ENCODE measurements at places on chromosomes 2 and 18.

DNA sequence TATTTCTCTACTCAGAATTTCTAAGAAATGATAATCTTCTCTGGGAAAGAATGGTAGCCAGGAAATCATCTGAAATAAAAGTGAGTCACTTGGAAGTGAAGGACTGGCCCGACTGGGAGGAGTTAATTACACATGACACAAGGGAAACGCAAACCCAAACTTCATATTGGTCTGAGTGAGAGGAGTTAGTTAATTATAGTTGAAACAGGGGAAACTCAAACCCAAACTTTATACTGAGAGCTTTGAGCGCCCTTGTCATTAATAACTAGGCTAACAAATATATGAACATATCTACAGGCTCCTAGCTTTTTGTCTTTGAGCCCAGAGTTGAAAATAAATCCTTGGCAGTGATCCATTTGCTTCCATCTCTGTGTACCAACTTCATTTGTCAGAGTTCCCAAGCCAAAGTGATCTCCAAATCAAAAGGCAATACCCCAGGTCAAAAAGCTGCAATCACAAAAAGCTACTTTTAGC is 187.8 kb upstream of the COL3A1 start:
- no peak for DNase-seq

DNA sequence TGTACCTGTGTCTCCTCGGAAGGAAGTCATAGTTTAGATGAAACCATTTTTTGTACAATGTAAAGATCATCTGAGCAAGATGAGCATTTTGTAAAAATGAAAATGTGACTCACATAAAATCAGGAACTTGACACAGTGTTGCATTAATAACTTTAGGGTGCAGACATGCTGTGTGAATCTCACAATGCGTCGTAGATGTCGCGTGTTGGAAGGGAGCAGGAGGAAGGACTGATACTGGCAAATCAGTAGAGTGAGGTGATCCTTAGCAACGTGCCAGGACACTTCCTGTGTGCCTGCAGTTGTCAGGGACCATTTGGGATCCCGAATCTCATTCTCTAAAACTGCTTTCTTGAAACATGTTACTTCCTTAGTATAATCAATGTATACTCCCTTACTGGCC is 103.1 kb downstream of the SH3BP4 start:
- DNase-seq = no peak

DNA sequence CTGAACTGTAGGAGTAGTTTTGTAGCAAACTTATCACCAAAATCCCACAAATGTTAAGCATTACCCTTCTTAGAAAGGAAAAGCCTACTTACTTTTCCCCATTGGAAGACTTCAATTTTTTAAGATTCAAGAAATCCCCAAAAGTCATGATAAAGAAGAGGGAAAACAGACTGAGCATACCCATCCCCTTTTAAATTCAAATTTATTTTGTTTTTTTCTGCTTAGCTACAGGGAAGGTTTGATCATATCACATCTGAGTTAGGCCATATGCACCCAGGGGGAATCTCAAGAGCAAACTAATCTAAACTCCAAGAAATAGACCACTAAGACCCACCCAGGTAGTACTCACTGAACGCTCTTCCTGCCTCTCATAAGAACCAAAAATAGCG is 174.6 kb downstream of the TGIF1 start:
- no peak for DNase-seq

DNA sequence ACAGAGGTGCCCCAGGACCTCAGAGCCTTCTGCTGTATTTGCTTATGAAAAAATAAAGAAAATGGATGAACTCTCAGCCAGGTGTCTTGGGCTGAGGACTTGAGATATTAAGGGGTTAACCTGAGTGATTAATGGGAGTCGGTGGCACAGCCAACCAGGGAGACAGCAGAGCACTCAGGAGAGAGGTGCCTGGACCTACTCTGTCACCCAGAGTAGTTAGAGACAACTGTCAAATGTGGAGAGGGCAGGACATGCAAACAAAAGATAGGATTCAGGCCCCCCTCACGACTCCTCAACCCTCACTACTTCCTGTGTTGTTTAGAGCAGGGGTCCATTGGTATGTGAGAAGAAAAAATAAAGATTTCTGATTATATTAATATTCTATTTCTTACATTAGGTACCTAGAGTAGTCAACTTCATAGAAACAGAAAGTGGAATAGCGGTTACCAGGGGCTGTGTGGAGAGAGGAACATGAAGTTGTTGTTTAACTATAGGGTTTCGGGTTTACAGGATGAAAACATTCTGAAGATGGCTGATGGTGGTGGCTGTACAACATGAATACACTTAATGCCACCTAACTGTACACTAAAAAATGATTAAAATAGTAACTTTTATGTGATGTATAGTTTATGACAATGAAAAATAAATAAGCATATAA is 28.6 kb upstream of the CETN1 start:
- no peak for DNase-seq

DNA sequence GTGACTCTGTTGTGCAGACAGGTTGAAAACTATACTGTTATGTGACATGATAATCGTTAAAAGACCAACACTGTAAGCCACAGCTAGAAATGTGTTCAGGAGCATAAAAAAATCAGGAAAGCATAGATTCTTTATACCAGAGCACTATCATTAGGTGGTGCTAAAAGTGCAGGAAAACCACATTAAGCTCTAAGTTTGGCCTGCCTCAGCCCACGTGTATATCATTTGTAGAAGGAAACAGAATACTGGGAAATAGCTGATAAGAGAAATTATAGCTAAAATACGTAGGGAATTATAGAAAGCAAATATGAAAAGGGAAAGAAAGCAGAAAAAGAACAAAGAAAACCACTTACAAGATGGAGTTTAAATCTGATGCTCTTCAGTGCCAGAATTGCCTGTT is 26.5 kb upstream of the C2orf74 start:
- DNase-seq = no peak

DNA sequence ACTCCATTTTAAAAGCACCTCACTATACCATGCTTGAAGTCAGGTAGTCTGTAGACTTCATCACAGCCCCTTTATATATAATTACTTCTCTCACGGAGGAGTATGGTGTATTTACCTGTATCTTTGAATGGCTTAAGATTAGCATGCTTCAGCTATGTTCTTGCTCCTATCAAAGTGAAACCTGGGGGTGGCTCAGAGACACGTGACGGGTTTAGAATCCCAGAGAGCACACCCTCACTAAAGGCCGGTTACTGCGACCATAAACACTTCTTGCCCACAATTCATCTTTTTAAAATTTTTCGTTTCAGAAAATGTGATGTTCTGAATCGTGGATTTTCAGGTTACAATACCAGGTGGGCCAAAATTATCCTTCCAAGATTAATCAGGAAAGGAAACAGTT is 3.6 kb downstream of the IAH1 start:
- DNase-seq = no peak

GRCh38 chr18:6929370-6930102 is 188.1 kb downstream of the LAMA1 start:
- no peak for DNase-seq

DNA sequence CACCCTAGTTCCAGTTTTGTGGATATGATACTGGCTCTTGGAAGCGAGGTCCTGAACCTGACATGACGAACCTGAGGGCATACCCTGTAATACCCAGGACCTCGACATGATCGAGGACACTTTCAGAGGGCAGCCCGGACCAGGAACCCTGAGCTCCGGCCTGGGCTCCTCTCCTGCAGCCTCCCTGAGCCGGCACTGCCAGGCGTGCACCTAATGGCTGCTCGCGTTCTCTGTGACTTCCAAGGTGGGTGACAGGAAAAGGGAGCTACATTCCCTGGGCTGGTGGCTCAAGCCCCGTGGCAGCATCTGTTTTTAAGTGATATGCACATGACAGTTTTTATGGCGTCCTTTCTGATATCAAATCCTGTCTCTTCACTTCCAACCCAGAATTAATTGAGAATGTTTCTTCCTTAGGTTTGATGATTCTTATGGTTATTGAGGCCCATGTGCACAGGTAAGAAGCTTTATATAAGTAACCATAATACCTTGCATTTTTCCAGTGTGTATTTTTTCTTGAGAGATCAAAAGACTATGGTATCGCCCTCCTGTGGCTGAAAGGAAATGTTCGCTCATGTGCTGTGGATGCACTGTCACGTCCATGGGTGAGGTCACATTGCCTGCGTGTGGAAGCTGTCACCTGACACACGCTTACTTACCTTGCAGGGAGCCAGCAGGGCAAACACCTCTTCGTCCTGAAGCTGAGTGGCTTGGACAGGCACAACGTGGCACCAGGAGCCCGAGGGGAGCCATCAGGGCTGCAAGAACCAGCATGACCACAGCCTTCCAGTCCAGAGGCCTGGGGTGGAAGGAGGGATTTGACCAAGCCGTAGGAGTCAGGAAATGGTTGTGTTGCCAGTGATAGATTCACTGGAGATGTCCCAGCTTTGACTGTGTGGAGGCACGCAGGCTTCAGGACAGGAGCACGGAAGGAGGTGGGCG is 367.4 kb upstream of the MYT1L start:
- DNase-seq = no peak

DNA sequence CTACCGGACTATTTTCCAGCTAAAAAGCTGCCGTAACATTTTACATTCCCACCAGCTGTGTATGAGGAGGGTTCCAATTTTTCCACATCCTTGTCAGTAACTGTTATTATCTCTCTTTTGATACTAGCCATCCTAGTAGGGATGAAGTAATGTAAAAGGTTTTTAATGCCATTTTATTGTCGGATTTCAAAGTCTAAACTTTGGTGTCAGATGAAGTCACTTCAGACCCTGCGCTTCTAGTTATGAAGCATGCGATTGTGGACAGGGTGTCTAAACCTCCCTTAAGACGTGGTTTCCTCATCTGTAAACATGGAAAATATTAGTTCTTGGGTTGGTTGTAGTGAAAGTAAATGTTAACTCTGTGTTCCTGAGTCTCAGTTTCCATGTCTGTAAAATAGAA is 4.7 kb downstream of the DGKD start:
- DNase-seq = no peak

DNA sequence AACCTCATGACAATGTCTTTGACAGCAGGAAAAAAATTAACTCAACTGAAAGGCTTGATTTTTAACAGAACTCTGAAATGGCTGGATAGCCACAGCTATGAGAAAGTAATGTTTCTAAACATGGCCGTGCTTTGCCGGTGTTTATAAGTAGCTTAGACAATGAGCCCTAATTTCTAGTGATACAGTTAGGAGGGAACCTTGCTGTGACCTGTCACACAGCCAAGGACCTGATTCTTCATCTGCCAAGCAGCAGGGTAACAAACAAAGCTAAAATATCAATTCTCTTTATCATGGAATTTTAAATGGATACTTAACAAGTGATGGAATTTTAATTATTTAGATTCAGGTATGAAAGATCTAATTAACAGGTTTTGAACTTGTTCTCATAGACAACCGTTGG is 24.3 kb upstream of the DYNC2LI1 start:
- DNase-seq = no peak

- DNase-seq = no peak
Observed at GRCh38 chr18:9647496-9648323, 33.4 kb upstream of the PPP4R1 start.

GRCh38 chr18:10841203-10841602 is 308.2 kb downstream of the PIEZO2 start:
- DNase-seq = no peak

DNA sequence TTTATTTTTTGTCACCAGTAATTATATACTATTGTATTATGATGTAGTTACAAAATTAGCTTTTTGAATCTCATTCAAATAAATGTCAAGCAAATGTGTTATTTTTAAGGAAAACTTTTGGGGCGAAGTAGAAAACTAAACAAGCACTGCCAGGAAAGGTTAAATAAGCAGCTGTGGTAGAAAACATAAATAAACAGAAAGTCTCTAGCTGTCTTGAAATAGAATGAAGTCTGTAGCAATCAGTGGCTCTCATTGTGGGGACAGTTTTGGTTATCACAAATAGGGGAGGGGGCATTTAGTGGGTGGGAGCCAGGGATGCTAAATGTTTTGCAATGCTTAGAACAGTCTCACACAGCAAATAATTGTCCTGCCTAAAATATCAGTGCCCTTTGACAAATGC is 3.4 kb downstream of the INSIG2 start:
- DNase-seq = no peak

DNA sequence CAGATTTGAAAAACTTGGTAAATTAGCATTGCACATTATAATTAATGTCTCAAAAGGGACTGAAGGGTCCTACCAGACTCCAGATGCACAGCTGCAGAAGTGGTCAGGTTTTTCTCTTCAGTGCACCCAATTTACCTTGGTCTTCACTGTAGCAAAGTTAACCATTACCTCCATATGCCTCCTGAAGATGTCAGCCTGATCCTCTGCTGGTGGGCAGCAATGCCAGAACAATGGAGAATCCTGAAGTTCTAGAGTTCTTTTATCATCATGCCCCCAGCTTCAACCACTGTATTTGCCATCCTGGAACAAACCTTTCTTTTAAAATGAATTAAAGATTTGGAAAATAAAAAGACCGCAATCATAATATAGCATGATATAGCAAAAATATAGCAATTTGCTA is 1774.8 kb upstream of the CELF4 start:
- no peak for DNase-seq

DNA sequence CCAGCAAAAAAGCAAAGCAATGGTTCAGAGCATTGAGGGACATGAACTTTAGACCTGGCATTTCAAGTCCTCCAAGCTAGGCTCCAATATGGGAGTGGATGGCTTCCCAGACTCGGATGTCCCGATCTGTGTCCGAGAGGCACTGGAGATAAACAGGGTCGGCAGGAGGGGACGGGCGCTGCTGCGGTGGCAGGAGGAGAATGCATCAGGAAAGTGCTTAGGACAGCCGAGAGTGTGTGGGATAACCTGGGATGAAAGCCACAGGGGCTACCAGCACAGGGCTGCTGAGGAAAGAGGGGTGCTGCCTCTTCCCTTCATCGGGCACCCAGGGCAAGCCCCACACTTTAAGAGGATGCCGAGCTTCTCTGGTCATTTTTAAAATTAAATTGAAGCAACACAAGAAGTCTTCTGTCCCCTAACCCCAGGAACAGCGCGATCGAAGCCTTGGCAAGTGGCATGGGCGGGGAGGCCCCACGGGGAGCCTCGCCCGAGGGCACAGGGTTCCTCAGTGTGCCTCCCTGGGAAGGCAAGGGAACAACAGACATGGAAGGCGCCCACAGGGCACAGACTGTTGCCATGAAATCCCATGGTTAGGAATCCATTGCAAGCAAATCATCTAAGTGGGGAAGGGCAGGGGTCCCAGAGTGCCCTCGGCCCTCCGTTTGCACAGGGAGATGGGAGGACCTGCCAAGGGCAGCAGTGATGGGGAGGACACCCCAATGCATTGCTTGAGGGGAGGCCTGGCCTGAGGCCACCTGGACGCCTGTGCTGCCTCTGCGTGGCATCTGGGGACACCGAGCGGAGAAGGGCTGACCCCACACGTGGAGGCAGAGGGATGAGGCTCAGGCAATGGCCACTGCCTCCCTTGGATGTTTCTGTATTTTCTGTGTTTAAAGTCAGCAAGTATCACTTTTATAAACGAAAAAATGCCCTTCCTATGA is 78.5 kb upstream of the GPC1 start:
- DNase-seq = no peak

GRCh38 chr2:67374481-67374880 is 22.7 kb upstream of the ETAA1 start:
- DNase-seq = no peak

Data from thoracic aorta (tissue), 2 donors.